ENCODE measurements at places on chromosomes 5 and 9.

DNA sequence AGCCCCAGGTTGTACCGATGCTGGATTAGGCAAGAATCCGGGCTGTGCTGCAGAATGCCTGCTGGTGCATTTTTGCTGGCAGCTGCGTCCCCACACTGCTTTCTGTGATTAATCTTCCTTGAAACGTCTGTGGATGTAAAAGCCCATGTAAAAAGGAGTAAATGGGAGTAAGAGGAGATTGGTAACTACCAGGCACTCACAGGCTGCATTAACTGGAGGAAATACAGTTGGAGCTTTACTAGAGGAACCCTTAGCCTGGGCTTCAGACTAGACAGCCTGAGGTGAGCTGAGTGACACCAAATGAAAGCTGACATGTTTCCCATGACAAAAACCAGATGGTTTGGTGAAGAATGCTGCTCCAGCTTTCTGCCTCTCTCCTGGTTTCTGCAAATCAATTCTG lies 190.4 kb upstream of the GAS1 start:
- DNase-seq: no peak

GRCh38 chr5:119390404-119390803 lies 34.6 kb downstream of the TNFAIP8 start:
- no peak for DNase-seq

- no peak for DNase-seq
Observed at GRCh38 chr5:31783731-31784130, 144.8 kb downstream of the PDZD2 start.

GRCh38 chr9:36963346-36963745 lies 70.7 kb downstream of the PAX5 start:
- no peak for DNase-seq

DNA sequence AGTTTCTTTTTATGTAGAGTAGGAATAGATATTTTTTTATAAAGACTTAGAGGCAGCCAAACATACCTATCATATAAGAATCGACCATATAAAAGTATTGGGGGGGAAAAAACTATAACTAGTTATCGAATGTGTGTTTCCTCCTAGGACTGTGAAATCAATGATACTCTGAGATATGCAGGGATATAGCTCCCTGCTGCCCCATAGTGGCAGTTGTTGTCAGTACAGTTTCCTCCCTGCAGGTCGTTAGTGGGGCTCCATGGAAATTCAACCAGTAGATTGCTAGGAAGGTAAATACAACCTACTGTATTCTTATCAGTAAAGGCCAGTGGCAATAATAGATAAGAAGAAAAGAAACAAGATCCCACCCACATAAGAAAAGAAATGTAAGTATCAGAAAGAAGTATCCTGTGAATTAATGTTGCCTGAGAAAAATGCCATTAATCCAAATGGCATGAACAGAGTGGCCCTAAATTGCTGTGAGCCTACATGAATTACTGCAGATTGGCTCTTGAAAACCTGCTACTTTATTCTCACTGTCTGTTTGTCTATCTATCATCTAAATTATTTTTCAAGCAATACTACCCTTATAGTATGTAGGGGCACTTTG lies 136.9 kb upstream of the FBN2 start:
- DNase-seq: no peak

DNA sequence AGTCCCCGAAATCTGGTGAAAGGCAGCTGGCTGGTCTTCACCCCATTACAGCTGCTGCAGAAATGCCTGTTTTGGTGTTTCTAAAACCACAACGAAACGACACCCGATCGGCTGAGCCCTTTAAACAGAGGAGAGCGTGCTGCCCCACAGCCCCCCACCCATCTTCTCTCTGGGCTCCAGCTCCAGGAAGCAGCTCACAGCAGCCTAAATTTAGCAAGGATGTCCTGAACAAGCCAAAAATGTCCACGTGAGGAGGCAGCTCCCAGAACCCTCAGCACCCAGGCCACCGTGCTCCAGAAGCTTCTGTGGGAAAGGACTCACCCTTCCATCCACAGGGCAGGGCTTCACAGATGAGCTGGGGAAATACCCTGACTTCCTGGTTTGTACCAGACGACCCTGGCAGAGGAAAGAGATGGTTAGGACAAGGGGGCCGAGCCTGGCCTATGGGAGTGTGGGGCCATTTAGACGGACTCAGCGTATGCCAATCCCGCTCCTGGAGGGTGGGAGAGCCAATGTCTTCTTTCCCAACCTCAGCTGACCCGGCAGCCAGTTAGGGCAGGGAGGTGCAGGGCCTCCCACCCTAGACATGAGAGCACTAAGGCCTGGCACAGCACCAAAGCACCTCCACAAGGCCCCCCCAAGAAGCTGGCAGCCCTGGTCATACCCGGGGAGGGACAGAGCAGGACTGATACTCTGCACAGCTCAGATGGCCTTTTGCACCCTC lies 39.1 kb upstream of the SARDH start:
- no peak for DNase-seq

- DNase-seq: no peak
Observed at GRCh38 chr9:114237781-114238180, 82.4 kb downstream of the COL27A1 start.

- no peak for DNase-seq
Observed at GRCh38 chr9:33202018-33202417, 34.9 kb upstream of the B4GALT1 start.

GRCh38 chr5:662751-663435 lies 30.3 kb downstream of the TPPP start:
- no peak for DNase-seq

GRCh38 chr9:27404661-27405060 lies 107.7 kb upstream of the EQTN start:
- no peak for DNase-seq

DNA sequence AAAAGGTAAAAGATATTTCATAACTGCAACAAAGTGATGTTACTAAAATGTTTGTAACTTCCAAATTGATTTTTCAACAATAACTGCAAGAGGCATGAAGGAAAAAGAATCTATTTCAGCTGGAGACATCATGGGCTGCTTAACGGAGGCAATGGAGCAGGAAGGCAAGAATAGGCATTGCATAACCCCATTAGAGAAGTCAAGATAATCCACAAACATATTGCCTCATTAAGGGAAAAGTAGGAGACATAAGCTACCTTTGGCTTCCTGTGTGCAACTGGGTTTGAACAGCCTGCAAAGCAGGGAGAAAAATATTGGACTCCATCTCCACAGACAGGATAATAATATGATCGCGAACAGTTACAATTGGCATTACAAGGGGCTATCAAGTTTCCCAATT lies 46.7 kb downstream of the SLCO4C1 start:
- no peak for DNase-seq

GRCh38 chr5:88799938-88800535 lies 82.9 kb downstream of the MEF2C start:
- DNase-seq: no peak

DNA sequence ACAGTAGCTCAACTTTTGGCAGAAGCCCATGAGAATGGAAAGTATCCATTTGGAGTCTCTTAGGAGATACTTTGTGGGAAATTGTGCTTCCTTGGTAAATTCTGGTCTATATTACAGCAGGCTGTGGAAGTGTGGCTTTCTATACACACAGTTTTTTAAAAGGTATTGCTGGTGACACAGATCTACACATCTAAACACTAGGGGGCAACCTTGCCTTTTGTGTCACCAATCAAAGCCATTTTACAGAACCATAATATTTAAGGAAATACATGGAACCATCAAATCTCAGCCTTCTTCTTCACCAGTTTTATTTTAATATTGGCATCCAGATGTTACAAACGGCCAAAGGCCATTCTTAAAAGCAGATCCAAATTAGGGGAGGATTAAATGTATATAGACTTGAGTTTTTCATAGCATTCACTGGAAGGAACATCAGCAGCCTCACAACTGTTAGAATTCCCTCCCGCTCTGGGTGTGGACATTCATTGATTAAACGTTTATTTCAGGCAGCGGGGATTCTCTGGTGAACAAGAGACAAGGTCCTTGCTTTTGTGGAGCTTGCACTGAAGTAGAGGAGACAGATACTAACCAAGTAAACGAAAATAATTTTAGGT lies 132.4 kb upstream of the EPB41L4A start:
- no peak for DNase-seq

DNA sequence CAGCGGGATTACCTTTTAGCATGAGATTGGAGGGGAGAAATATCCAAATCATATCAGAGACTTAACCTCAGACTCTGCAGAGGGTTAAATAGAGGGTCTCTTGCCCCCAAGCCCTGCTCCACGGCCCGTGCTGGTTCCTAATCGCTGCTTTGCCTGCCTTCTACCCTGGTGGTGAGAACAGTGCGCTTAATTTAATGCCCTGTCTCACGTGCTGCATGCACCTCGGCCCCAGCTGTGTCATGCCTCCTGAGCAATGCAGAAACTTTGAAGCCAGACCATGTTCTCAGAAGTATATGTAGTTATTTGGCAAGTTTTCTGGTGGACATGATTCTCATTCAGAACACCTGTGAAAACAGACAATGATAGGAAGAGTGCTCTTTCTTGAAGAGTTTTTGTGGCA lies 1.4 kb downstream of the OTULIN start:
- DNase-seq: no peak

- no peak for DNase-seq
Observed at GRCh38 chr5:69331528-69332445, 814 bp downstream of the CCDC125 start.

- no peak for DNase-seq
Observed at GRCh38 chr9:98913044-98913443, 30.7 kb upstream of the COL15A1 start.

GRCh38 chr9:16398691-16399090 lies 471.8 kb downstream of the BNC2 start:
- no peak for DNase-seq

All from cortex of kidney (tissue), 1 donor.